ENCODE measurements at places on chromosomes 12 and 14.

- DNase-seq = no peak
Measured at GRCh38 chr14:59772233-59772632, 98.3 kb downstream of the RTN1 start.

- DNase-seq = no peak
Measured at GRCh38 chr14:104474495-104475213, 104.9 kb upstream of the C14orf180 start.

- no peak for DNase-seq
Measured at GRCh38 chr14:99122521-99123125, 149.4 kb downstream of the BCL11B start.

DNA sequence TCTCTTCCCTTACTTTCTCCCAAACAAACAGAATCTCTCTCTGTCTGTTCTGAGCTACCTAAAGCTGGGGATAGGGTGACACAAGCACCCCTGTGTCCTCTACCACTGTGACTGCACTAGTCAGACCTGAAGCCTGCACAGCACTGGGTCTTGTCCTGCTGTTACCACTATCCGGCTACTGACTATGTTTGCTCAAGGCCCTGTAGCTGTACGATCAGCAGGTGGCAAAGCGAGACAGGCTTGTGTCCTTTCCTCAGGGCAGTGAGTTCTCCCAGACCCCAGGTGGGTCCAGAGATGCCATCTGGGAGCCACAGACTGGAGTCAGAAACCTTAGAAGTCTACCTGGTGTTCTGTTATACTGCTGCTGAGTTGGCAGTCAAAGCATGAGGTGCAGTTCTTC is 116.4 kb downstream of the NUBPL start:
- no peak for DNase-seq

- DNase-seq = no peak
Measured at GRCh38 chr14:55274751-55275150, 3.5 kb downstream of the FBXO34 start.

DNA sequence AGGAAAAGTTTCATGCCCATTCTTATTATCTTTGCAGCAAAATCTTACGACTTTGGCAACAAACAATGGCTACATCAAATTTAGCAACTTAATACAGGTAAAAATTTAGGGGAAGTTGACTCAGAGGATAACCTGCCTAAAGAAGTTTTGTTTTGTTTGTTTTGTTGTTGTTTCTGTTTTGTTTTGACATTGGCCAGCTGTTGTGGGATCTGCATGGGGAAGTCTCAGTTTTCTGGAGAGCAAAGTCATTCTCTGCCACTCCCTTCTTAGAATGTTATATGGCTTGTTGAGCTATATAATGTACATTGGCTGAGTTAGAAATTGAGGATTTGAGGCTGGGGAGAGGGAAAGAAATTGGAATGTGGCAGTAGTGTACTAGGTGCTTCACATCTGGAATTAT is 109.5 kb downstream of the NT5DC3 start:
- DNase-seq = no peak

DNA sequence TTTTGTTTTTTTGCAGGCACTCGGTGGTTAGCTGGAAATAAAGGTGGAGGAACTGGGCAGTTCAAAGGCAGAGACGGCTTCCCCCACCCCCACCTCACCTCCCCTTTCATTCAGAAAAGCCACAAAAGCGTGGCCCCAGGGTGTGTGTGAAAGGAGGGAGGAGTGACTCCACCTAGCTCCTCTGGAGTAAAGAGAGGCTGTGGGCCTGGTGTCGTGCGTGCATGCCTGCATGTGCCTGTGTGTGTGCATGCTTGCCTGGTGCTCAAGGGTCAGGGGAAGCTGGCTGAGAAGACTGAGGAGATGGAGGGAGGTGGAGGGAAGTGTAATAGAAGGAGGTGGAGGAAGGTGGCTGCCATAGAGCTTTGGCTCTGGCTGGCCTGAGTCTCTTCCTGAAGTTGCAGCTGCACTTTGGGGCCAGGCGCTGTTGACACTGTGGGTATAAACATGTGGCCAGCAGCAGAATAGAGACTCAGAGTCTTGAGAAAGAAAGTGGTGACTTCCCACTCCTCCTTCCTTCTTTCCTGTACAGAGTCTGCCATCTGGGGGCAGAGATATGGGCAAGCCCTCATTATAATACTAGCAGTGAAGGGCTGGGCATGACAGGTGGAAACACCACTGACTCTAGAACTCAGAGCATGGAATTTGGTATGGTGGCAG is 36.9 kb upstream of the SINHCAF start:
- DNase-seq = no peak

- no peak for DNase-seq
Measured at GRCh38 chr14:91585856-91586255, 75.7 kb upstream of the PPP4R3A start.

GRCh38 chr12:53849113-53849512 is 89.5 kb upstream of the HOXC13 start:
- no peak for DNase-seq

DNA sequence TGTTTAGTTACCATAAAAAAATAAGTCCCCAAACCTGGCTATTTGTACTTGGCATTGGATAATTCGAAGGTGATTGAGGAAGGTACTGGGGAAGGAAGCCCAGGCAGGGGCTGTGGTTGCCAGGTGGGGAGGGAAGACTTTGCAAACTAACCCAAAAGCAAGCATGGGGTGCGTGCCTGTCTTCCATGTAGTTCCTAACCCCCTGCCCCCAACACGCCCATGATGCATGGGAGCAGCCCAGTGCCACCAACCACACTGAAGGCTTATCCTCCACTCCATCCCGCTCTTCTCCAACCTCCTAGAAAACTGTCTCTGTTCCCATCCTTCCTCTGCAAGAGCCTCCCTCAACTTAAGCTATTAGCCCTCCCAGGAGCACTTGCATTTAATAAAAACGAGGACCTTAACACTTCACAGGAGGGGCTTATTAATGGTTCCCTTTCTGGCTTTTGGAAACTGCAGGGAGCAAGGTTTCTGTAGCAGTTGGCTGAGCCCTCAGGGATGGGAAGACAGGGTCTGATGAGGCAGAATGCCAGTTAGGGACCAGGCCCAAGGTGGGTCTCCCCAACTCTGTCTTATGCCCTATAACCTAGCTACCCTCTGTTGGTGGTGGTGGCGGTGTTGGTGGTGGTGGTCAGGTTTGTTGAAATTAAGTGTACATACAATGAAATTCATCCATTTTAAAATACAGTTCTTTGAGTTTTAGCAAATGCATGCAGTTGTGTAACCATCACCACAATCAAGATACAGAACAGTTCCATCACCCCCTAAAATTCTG is 96.0 kb downstream of the ZFP36L1 start:
- DNase-seq = no peak

GRCh38 chr12:57430112-57430930 is 522 bp downstream of the R3HDM2 start:
- DNase-seq = no peak

- DNase-seq = no peak
Measured at GRCh38 chr12:62914443-62915203, 20.3 kb downstream of the PPM1H start.

DNA sequence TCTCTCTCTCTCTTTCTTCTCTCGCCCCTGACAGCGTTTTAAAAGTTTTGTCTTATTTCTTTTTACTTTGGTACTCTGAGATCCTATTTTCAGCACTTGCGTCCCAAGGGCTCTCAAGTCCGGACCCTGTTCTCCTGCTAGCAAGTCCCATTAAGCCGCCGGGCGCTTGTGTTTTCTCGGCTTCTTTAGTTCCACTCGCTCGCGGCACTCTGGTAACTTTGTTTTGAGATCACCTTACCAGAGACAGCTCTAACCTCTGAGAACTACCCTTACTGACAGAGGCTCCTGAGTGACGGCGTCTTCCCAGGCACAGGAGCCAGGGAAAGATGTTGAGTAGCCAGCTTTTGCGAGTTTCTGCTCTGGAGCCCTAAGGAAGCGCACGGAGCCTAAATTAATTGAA is 2.7 kb upstream of the MYF5 start:
- no peak for DNase-seq

DNA sequence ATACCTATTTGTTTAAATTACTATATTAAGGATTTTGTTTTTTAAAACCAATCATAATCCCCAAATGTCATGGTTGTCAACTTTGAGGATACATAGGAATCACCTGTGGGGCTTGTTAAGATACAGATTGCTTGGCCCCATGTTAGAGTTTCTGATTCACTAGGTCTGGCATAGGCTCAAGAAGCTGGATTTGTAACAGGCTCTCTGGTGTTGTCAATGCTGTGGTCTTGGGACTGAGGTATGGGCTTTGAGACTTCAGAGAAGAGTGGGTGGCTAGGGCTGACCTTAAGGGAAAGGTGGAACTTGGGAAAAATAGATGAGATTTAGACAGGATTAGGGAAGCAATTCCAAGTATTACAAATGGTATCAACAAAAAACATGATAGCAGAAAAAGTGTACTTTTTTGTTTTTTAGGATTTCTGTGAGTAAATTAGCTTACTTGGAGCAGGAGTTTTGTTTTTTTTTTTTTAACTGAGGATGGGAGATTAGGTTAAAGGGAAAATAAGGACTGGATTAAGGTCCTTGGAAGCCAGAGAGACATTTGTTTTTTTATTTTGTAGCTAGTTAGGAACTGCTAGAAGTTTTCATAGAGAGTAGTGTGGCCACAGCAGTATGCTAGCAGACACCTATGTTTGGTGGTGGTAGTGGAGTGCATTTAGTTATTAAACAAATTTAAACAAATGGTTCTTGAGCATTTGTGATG is 88.6 kb downstream of the RAD51B start:
- DNase-seq = no peak

- no peak for DNase-seq
Measured at GRCh38 chr14:99872786-99873440, 79.7 kb downstream of the EML1 start.

DNA sequence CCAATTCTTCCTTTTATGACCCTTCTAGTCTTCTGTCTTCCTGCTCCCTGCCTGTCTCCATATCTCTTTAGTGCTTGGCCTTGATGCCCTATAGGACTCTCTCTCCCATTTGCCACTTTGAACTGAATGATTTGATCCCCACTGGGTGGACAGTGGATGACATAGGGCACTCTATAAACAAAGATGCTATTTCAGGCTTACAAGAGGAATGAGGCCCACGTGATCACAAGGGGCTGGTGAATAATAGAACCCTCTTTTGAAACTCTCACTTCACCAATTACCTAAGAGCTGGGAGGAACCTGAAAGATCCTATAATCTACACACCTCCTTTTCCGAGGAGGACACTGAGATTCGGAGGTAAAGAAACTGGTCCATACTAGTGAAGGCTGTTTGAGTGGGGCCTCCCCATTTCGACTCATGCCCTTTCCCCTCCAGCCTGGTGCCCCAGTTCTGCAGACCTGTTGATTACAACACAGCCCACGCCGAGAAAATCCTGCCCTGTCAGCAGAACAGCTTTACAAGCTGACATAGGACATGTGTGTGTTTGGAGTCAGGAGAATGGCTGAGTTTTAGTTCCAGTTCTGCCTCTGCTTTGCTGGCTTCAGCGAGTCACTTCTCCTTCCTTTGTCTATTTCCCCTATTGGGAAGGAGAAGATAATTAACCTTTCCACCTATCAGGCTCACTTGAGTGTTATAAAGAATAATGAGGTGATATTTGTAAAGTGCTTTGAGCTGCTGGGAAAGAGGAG is 400.3 kb downstream of the ZFP36L1 start:
- DNase-seq = no peak

DNA sequence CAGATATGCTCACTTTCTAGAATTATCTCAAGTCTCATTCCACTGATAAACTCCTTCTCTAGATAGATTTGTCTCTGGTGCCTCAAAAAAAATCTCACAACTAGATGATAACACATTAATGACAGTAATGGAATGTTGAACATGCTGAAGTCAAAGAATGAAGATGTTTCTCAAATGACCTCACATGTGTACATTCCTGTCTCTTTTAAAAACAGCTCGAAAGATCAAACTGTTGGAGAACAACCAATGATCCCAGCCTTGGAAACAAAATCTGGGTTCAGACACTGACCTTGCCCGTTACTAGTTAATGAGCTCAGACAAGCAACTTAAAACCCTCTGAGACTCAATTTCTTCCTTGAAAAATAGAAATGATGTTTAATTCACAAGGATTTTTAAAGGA is 44.7 kb upstream of the KCNJ8 start:
- no peak for DNase-seq

DNA sequence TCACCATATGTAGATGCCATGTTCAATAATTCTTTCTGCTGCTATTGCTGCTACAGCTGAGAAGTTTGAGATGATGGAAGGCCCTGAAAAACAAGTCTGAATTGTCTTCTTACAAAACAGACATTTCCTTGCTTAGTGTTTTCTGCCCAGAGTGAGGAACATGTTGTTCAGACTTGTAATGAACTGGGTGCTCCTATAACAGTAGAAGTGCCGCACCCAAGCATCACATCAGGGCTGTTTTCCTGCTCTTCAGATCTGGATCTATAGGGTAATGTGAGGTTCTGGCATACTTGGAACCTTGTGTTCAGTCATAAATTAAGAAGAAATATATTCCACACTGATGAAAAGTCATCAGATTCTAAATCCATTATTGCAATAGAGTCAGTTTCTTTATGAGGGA is 171.9 kb upstream of the DIO2 start:
- DNase-seq = no peak

GRCh38 chr12:24948420-24948756 is 513 bp downstream of the BCAT1 start:
- peak; percentile 40 for DNase-seq

GRCh38 chr14:51160871-51161270 is 66.0 kb upstream of the TRIM9 start:
- DNase-seq = no peak

DNA sequence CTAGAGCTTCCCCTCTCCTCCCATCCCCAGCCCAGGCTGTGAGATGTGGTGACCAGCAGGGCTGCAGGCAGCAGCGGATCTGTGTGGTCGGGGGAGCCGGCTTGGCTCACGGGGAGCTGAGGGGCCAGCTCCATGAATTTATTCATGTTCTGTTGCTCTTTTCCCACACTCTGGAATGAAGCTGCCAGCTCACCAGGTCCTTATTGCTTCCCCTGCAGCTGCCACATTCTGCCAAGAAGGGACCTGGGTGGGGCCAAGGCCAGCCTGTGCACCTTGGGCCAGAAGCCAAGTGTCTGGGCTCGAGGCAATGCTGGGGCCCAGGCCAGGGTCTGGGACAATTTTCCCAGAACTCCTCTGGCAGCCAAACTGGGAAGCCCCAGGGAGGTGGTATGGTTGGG is 2.5 kb upstream of the C1QL4 start:
- no peak for DNase-seq

DNA sequence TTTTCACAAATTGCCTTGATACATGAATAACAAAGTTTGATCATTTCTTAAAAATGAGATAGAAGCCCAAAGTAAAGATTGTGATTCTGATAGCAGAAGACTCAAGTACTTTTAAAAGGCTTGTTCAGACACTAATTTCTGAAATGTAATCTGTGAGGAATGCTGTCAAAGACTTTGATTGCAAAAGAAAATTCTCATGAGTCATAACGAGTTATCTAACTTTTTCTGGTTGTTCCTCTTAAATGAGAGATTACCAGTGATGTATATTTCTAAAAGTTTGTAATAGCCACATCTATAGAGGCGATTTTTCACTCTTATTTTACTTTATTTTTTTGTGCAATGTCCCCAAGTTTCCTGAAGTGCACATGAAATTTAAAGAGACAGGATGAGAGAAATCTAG is 7.0 kb downstream of the PYGL start:
- DNase-seq = no peak
